ENCODE measurements at places on chromosomes 13 and 19.

- no peak for DNase-seq
These were observed 194.0 kb downstream of the SHISA2 start for GRCh38 chr13:25857830-25858229.

GRCh38 chr13:48315969-48316650, 12.6 kb downstream of the RB1 start:
- DNase-seq, result no peak

- DNase-seq, result no peak
These were observed 42.3 kb downstream of the SUGP2 start for GRCh38 chr19:18991006-18991405.

GRCh38 chr13:109148243-109148642, 518.8 kb downstream of the MYO16 start:
- no peak for DNase-seq

DNA sequence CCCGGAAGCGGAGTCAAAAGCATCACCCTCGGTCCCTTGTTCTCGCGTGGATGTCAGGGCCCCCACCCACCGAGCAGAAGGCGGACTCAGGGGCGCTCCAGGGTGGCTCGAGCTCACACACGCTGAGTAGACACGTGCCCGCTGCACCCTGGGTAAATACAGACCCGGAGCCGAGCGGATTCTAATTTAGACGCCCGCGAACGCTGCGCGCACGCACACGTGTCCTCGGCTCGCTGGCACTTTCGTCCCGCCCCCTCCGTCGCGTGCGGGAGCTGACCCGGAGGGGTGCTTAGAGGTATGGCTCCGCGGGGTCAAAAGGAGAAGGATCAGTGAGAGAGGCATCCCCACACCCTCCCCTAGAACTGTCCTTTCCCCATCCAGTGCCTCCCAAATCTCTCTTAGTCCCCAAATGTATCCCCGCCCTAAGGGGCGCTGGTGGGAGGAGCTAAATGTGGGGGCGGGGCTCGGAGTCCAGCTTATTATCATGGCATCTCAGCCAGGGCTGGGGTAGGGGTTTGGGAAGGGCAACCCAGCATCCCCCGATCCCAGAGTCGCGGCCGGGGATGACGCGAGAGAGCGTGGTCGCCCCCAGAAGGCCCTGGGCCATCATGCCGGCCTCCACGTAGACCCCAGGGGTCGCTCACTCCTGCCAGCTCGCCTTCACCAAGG, 451 bp upstream of the ICAM5 start:
- DNase-seq, result no peak

DNA sequence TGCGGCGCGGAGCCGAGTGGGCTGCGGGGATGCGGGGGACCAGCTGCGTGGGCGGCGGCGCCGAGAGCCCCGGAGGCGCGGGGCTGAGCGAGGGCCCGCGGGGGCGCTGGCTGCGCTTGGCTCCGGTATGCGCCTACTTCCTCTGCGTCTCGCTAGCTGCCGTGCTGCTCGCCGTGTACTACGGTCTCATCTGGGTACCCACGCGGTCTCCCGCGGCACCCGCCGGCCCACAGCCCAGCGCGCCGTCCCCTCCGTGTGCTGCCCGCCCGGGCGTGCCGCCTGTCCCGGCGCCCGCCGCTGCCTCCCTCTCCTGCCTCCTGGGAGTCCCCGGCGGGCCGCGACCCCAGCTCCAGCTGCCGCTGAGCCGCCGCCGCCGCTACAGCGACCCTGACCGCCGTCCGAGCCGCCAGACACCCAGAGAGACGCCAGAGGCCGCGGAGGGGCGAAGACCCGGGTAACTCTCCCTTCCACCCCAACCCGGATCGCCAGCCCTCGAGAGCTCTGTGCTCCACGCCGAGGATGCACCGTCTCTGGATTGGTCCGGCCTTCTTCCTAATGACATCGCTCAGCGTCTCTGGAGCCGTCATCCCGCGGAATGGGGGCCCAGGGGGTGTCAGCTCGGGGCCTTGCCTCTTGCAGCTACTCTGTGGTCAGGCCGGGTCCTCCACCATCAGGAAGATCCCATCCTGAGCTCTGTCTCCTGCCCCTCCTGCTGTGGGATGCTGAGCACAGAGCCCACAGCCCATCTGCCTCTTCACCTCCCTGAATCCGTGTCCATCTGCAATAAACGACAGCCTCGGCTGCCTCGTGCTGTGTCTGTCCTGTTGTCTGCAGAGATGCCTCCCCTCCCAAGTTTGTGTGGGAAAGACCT, 441 bp downstream of the INAFM1 start:
- no peak for DNase-seq

GRCh38 chr13:45521297-45521696, 56.6 kb downstream of the COG3 start:
- DNase-seq, result no peak

GRCh38 chr19:54696117-54696548, 28.1 kb upstream of the KIR3DL3 start:
- DNase-seq, result no peak

GRCh38 chr19:27884376-27884775, 1328.6 kb downstream of the UQCRFS1 start:
- DNase-seq, result no peak

GRCh38 chr13:69857183-69857821, 250.3 kb upstream of the ATXN8OS start:
- DNase-seq, result no peak

- no peak for DNase-seq
These were observed 36.0 kb upstream of the NEK3 start for GRCh38 chr13:52195401-52195837.

DNA sequence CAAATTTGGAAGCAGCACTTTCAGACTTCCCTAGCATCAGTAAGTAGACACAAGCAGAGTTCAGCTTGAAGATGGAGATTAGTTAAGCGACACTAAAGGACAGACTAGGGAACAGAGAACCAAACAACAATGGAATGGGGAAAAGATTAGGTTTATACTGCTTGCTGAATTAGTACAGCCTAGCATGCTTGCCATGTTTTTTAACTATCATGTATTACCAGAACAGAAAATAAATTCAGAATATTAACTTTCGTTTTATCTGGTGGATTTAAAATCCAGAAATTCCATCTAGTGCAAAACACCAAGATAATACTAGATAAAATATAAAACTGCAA, 451.5 kb upstream of the SLC10A2 start:
- DNase-seq, result no peak

DNA sequence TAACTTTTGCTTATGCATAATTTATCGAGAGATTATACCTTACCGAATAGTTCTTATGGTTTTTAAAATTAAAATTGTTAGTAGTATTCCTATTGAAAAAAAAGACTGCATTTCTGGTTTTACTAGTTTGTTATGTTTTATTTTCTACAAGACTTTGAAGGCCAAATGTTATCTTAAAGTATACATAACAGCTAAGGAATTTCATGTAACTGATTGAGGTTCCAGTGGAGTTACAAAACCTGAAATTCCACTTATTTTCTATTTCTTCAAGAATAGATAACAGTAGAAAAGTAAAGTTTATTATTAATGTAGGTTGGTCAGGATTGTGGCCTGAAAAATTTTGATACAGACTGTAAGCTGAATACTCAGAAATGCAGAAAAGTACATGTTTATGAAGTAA, 1216.0 kb upstream of the PCDH20 start:
- no peak for DNase-seq

- no peak for DNase-seq
These were observed 37.1 kb downstream of the DPY19L3 start for GRCh38 chr19:32442650-32443049.

DNA sequence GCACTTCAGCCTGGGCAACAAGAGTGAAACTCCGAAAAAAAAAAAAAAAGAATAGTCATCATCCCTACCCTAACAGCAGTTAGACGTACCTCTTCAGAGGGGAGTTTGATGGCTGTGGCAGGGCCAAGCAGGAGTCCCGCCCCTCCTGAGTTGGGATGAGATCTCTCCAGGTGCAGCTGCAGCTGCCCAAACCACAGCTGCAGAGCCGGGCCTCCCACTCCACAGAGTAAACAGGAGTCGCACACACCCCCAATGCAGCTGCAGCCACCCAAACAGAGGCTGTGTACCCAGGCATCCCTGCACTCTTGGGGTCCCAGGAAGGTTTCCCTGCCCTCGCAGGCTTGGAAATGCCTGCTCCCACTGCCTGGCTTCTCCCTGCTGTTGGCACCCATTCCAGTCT, 17.4 kb upstream of the MLLT1 start:
- no peak for DNase-seq

DNA sequence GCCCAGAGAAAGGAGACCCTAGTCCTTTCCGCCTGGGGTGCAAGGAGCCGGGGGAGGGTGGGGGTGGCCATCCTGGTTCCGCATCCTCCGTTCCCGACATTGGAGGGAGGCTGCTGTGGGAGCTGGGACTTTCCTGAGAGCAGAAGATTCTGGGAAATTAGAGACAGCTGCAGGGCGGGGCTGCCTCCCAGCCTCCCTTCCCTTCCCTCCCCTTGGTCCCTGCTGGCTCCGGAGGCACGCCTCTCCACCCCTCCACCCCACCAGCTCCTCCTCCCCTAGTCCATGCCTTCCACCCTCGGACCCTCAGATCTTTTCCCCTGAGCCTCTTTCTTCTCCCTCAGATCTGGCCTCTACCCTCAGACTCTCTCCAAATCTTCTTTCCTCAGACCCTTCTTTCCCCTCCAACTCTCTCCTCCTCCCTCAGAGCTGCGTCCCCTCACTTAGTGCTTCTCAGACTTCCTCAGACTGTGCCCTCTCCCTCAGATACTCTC, 3.1 kb upstream of the BCL3 start:
- DNase-seq, result no peak

- DNase-seq, result no peak
These were observed 10.3 kb downstream of the PLD3 start for GRCh38 chr19:40358773-40359172.

GRCh38 chr19:11425719-11426457, 6.8 kb upstream of the RGL3 start:
- no peak for DNase-seq

DNA sequence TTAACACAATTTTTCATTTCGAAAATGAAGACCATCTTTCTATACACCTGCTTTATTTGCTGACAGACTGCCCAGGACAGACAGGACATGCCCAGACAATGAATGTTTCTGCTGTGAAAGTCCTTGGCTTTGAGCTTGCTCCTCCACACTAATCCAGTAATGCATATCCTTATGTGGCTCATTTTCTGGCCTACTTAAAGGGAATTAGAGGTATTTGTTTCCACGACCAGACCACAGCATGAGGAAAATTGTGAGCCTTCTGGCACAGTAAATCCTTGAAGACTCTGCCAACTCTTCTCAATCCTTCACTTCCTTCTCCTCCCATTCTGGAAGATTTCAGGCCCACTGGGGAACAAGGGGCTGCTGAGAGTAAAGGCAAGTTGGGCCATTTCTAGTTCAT, 25.7 kb downstream of the CCDC70 start:
- DNase-seq, result no peak
